Lung microvascular endothelial cell (primary cell): ENCODE measurements at places on chromosomes 5 and 9. TPM values are rescaled to one million over a fixed set of nuclear protein-coding genes. Genes with fewer than 3 reads are reported as not detected.

The ALDOB gene
- total RNA-seq: 0.20 and 0.22 TPM in 2 replicates

The IL11RA gene
- total RNA-seq: 3.3 and 3.4 TPM in 2 replicates

The PFDN1 gene
- total RNA-seq: 61.9 and 64.7 TPM in 2 replicates

The SAXO1 gene
- total RNA-seq: under 0.01 TPM in 1 of 2 replicates, not detected in the other

The SLC6A3 gene
- total RNA-seq: not detected in 2 replicates

The FOXD4L4 gene
- total RNA-seq: under 0.01 TPM in 2 replicates

The CCNJL gene
- 3.5 and 6.3 TPM in 2 replicates for total RNA-seq

The ARSI gene
- total RNA-seq: 0.22 TPM in 1 of 2 replicates, not detected in the other

The CDH9 gene
- not detected in 2 replicates for total RNA-seq

The C5orf22 gene
- 10.2 and 14.7 TPM in 2 replicates for total RNA-seq

The NR5A1 gene
- not detected in 2 replicates for total RNA-seq

The CDX1 gene
- total RNA-seq: under 0.01 TPM in 1 of 2 replicates, not detected in the other

The C5orf52 gene
- not detected in 2 replicates for total RNA-seq

The TICAM2 gene
- total RNA-seq: 0.20 and 0.22 TPM in 2 replicates

The MEF2C gene
- total RNA-seq: 91.5 and 122 TPM in 2 replicates

The GCNT1 gene
- total RNA-seq: 5.0 and 11.1 TPM in 2 replicates

The C5orf46 gene
- total RNA-seq: not detected in 2 replicates

The PLK2 gene
- total RNA-seq: 546 and 594 TPM in 2 replicates

The DOK3 gene
- total RNA-seq: 0.79 and 2.0 TPM in 2 replicates

The ECSCR gene
- 392 and 472 TPM in 2 replicates for total RNA-seq

The DMAC1 gene
- total RNA-seq: 9.2 and 10.9 TPM in 2 replicates

The EMB gene
- total RNA-seq: under 0.01 TPM in 2 replicates

The SV2C gene
- 0.20 TPM in 1 of 2 replicates, not detected in the other for total RNA-seq

The MYOT gene
- total RNA-seq: not detected in 2 replicates

The HTR4 gene
- total RNA-seq: not detected in 2 replicates

The NRARP gene
- total RNA-seq: 18.7 and 28.3 TPM in 2 replicates

The RFX3 gene
- total RNA-seq: 3.2 and 4.1 TPM in 2 replicates

The REEP2 gene
- total RNA-seq: 0.40 and 1.1 TPM in 2 replicates

The C9orf85 gene
- 11.9 and 12.4 TPM in 2 replicates for total RNA-seq
